ENCODE measurements at places on chromosomes 1 and 21.

GRCh38 chr1:29851691-29852090, 615.4 kb downstream of the PTPRU start:
- DNase-seq = no peak

GRCh38 chr1:117541003-117541402, 64.8 kb upstream of the TENT5C start:
- no peak for DNase-seq

GRCh38 chr1:192538407-192539296, 36.9 kb upstream of the RGS1 start:
- DNase-seq = no peak

DNA sequence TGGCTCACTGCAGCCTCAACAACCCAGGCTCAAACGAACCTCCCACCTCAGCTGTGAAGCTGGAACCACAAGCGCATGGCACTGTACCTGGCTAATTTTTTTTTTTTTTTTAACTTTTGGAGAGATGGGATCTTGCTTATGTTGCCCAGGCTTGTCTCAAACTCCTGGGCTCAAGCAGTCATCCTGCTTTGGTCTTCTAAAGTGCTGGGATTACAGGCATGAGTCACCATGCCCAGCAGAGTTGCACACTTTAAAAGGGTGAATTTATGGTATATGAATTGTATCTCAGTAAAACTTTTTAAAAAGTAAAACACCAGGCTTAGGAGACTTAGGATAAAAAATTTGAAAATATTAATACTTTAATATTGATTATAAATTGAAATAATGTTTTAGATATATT, 99.1 kb downstream of the CLEC20A start:
- DNase-seq = no peak

- no peak for DNase-seq
Observed at GRCh38 chr1:167905182-167905581, 8.8 kb downstream of the ADCY10 start.

DNA sequence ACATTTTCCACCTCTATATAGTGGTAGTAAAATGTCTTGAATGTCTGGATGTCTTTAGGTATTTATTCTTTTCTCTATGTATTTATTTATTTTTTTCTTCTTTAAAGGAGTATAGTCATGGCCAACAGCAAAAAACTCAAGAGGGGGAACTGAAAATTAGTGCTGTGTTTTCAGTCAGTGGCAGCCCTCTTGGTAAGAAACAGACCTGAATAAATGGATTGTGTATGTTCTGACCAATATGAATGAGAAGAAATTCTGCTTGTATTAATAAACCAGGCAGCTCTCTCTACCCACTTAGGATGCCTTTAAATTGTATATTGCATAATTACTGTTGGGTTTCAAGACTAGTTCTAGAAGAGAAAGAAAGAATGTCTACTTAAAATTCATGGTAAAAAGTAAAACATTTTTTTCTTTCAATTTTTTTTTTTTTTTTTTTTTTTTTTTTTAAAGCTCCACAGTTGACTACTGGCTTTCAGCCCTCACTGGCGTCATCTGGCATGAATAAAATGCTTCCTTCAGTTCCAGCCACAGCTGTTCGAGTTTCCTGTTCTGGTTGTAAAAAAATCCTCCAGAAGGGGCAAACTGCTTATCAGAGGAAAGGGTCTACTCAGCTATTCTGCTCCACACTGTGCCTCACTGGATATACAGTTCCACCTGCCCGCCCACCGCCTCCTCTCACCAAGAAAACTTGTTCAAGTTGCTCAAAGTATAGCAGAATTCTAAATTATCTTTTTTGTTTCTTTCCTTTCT, 101.6 kb downstream of the ZMYM4 start:
- DNase-seq = no peak

DNA sequence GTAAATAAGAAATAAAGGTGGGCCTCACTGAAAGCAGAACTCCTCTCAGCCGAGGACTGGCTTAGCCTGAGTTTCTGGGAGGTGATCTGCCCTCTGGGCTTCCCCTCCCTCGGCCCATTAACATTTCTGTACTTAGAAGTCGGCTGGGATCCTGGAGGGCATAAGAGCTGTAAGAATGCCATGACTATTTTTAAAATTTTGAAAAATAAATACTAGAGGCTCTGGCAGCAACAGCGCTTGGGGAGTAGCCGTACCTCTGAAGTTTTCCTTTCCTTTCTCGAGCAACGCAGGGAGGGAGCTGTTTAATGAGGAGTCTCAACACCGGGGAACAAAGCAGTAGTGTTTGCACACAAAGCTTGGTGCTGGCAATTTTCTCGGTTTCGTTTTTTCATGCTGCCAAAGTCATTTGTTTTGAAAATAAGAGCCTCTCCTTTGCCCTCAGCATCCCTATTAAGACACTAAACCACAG, 498.7 kb downstream of the SMYD3 start:
- DNase-seq = no peak

GRCh38 chr1:78141531-78142231, 95.9 kb downstream of the GIPC2 start:
- DNase-seq = no peak

DNA sequence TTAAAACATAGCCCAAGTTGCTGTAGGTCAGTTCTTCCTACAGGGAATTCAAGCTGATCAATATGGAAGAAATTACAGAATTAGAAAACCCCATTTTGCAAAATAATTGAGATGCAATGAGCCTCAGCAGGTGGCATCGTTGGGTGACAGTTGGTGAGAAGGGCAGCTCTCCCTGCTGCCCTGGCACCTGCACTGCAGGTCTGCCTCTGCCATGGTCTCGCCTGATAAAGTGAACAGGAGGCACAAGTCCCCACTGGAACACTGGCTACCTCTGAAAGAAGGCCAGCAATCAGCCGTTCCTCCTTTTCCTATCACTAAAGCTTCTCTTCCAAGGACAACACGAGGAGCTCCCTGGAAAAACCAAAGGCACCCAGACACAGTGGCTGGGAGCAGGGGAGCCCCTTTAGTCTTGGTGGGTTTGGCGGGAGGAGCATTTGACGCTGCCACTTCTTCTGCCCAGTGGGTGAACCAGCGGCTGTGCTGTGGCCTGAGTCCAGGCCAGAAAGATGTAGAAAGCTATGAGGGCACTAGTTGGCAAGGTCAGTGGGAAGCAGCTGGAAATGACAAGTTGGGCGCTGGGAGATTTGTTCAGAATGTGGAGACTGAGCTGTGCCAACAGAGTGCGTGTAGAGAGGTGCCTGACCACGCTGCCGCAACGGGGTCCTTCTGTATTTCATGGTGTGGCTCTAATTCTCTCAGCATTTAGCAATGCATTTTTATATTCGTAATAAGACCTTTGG, 93.1 kb downstream of the RIPK4 start:
- no peak for DNase-seq

DNA sequence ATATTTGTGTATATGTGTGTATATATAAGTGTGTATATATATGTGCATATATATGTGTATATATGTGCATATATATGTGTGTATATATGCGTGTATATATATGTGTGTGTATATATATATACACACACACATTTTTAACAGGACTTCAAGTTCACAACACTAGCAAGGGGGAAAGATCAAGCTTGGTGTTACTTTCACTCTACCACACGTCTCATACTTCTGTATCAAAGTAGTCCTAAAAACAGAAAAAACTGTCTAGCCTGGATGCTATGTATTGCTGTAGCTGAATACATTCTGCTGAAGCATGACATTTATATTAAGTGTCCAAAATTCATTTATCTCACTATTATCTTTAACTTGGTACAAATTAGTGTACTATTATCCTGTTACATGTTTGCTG, 17.9 kb upstream of the ATP6V1G3 start:
- DNase-seq = no peak

DNA sequence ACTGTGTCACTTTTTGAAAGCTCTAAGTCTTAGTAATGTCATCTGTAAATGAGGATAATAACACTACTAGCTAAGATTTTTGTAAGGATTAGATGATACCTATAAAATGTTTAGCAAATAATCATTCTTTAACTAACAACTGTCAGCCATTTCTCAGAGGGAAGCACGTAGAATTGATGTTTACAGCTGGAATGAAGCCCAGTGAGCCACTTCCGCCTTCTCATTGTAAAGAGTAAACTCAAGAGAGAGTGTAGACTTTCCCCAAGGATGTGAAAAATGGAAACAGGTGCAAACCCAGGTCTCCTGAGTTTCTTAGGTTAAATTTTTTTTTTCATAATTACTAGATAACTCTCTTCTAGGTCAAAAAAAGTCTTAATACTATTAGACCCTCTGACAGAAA, 4.9 kb downstream of the GREM2 start:
- DNase-seq = no peak
